ENCODE measurements at places on chromosomes 1 and 21. TPM values are rescaled to one million over a fixed set of nuclear protein-coding genes. Genes with fewer than 3 reads are reported as not detected.
A peak's percentile ranks its signal among the peaks of the same experiment; 100 is the strongest.

DDAH1 gene
- 69.5 TPM for total RNA-seq

PTGFR gene
- total RNA-seq = 8.9 TPM

GRCh38 chr1:222002503-222002902 lies 260.6 kb upstream of the DUSP10 start:
- no peaks in the 10 kb centered on the region for H3K27me3 ChIP-seq
- no peak overlapping the region for H3K27ac ChIP-seq
- no peak for DNase-seq
- no peak overlapping the region for H3K4me3 ChIP-seq

- DNase-seq = peak; percentile 64
- H3K27ac ChIP-seq = no peak overlapping the region
- no peaks in the 10 kb centered on the region for H3K4me1 ChIP-seq
- H3K27me3 ChIP-seq = no peaks in the 10 kb centered on the region
- H3K4me3 ChIP-seq = no peak overlapping the region
- no peaks in the 10 kb centered on the region for H3K36me3 ChIP-seq
These were observed 49.8 kb downstream of the ACOT7 start for GRCh38 chr1:6343506-6344405.

- no peak overlapping the region for H3K4me3 ChIP-seq
- DNase-seq = no peak
- no peaks in the 10 kb centered on the region for H3K36me3 ChIP-seq
These were observed 256.8 kb upstream of the C1orf105 start for GRCh38 chr1:172163498-172164215.

DNA sequence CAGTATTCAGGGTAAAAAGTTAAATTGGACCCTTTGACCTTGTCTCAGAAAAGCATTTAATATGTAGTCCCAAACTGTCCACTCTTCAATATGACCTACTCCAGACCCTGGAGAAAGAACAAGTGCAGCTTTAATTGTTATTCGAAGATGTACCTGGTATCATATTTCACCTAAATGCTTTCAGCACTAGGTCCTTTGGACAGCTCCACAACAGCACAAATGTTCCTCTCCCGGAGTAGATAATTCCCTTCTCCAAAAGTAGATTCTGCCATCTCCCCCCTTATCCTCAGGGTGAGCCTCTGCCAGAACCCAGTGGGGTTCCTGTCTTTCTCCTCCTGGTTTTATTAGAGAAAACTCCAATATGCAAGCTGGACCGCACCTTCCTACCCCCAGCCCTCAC lies 104.5 kb upstream of the AJAP1 start:
- DNase-seq = no peak
- H3K36me3 ChIP-seq = no peaks in the 10 kb centered on the region
- H3K27ac ChIP-seq = no peak overlapping the region
- H3K4me1 ChIP-seq = no peaks in the 10 kb centered on the region
- H3K27me3 ChIP-seq = no peaks in the 10 kb centered on the region

DNA sequence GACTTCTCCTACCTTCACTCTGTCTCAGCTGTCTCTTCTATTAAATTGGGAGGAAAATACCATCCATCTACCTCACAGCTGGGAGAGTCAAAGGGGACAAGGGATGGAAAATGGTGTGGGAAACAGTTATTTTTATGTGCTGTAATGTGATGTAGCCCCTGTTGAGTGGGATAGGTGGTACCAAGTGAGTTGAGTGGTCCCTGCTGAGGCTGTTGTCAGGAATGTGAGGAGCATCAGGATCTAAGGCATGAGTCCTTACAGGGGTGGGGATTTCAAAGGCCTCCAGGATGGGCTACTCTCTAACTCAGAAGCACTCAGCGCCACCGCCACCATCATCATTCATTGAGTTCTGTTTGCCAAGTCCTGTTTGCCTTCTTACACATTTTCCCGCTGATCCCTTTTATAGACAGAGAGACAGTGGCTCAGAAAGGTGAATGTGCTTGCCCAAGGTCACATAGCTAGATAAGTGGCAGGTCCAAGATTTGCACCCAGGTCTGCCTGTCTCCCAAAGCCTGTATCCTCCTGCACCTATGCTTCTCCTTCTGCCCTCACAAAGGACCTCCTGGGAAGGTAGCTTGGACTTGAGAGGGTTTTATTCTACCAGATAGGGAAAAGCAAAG lies 4.6 kb upstream of the ID3 start:
- H3K27ac ChIP-seq = peak overlapping the region; percentile 1
- H3K27me3 ChIP-seq = no peaks in the 10 kb centered on the region
- no peak for DNase-seq
- no peak overlapping the region for H3K4me3 ChIP-seq

- H3K4me3 ChIP-seq = no peak overlapping the region
- no peak for DNase-seq
- H3K36me3 ChIP-seq = no peaks in the 10 kb centered on the region
- peaks cover 7% of the 10 kb centered on the region for H3K4me1 ChIP-seq
These were observed 333.9 kb downstream of the SRGAP2C start for GRCh38 chr1:121518726-121519041.

GRCh38 chr1:214312530-214313051 lies 31.6 kb downstream of the SMYD2 start:
- no peaks in the 10 kb centered on the region for H3K36me3 ChIP-seq
- no peaks in the 10 kb centered on the region for H3K27me3 ChIP-seq
- H3K4me3 ChIP-seq = no peak overlapping the region
- H3K4me1 ChIP-seq = peaks cover 4% of the 10 kb centered on the region
